ENCODE measurements at places on chromosomes 5 and 9. TPM values are rescaled to one million over a fixed set of nuclear protein-coding genes. Genes with fewer than 3 reads are reported as not detected.

DNA sequence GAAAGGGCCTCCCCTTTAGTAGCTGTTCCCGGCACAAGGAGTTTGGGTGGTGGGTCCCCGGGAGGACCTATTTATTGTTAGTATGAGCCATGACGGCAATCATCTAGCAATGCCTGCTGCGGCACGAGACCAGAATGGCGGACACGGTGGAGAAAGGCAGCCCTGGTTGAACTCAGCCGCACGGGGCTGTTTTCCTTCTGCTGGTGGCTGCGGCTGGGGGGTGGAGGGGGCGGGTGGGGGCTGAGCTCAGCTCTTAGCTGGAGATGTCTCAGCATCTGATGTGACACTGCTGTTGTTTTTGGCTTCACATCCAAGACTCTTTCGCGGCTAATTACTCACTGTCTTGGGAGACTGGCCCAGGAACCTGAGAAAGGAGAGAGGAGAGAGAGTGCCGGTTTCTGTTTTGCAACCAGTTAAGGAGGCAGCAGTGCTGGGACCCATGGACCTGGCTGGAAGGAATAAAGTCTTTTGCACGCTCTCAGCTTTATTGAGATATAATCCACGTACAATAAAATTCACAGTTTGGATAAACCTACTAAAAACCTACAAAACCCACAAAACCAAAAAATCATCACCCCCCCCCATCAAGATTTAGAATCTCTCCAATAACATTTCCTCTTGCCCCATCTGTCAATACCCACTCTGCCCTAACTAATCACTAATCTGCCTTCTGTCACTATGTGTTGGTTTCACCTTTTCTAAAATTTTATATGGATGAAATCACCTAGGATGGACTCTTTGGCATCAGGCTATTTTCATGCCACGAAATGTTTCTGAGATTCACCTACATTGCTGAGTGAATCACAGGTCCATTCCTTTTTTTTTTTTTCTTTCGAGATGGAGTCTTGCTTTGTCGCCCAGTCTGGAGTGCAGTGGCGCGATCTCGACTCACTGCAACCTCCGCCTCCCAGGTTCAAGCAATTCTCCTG lies 81.8 kb upstream of the NEURL1B start:
- H3K4me3 ChIP-seq: no peak overlapping the region
- H3K27ac ChIP-seq: no peak overlapping the region
- no peak for DNase-seq
- no peaks in the 10 kb centered on the region for H3K4me1 ChIP-seq
- H3K27me3 ChIP-seq: no peaks in the 10 kb centered on the region

DNA sequence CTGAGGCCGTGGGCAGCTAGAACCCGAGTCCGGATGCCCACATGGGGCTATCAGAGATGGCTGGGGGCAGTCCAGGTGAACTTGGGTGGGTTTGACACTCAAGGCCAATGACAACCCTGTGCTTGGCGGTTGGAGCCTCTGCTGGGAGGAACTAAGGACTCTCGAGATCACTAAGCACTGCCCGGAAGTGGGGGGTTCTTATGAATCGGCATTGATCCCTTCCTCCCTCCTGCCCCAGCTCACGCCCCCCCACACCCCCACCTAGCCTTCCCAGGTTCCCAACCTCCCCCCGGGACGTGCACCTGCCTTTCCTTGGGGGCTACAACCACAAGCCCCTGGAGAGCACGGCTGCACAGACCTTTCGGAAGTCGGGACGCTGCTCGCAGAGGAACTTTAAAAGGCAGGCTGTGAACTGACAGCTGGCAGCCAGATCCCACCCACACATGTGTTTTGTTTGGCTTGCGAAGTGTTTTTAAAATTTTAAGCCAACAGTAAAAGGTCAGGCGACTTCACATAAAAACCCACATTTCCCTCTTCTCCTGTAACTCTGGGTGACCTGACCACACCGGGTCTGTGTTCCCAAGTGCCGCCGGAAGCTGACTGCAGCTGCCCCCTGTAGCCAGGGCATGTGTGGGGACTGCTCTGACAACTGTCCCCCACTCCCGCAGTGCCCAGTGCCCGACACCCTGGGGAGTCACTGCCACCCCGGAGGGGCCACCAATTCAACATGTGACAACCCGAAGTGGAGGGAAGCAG lies 5.1 kb upstream of the RALGDS start:
- H3K4me1 ChIP-seq: peaks cover 44% of the 10 kb centered on the region
- H3K4me3 ChIP-seq: peak overlapping the region; percentile 89
- DNase-seq: no peak
- H3K36me3 ChIP-seq: no peaks in the 10 kb centered on the region
- no peaks in the 10 kb centered on the region for H3K27me3 ChIP-seq

- H3K27ac ChIP-seq: no peak overlapping the region
- no peak overlapping the region for H3K4me3 ChIP-seq
- no peak for DNase-seq
- no peaks in the 10 kb centered on the region for H3K27me3 ChIP-seq
- no peaks in the 10 kb centered on the region for H3K36me3 ChIP-seq
Observed at GRCh38 chr5:147748590-147748989, 33.9 kb downstream of the JAKMIP2 start.

Gene PPP3R2
- not detected for polyA plus RNA-seq

GRCh38 chr9:87213948-87214347 lies 266.6 kb upstream of the GAS1 start:
- H3K4me3 ChIP-seq: no peak overlapping the region
- no peaks in the 10 kb centered on the region for H3K4me1 ChIP-seq
- H3K27me3 ChIP-seq: no peaks in the 10 kb centered on the region

Gene TRPM6
- not detected for polyA plus RNA-seq

Gene CCL21
- not detected for polyA plus RNA-seq

GRCh38 chr9:15606643-15607472 lies 54.0 kb downstream of the CCDC171 start:
- H3K4me1 ChIP-seq: no peaks in the 10 kb centered on the region
- no peak overlapping the region for H3K4me3 ChIP-seq
- H3K36me3 ChIP-seq: no peaks in the 10 kb centered on the region
- no peaks in the 10 kb centered on the region for H3K27me3 ChIP-seq
- peak; percentile 50 for DNase-seq
- H3K27ac ChIP-seq: no peak overlapping the region

Gene PCDHGA3
- not detected for polyA plus RNA-seq

- no peak overlapping the region for H3K27ac ChIP-seq
- peaks cover 33% of the 10 kb centered on the region for H3K27me3 ChIP-seq
- H3K36me3 ChIP-seq: no peaks in the 10 kb centered on the region
- no peaks in the 10 kb centered on the region for H3K4me1 ChIP-seq
- no peak overlapping the region for H3K4me3 ChIP-seq
- DNase-seq: no peak
Observed at GRCh38 chr9:98530275-98530674, 178.5 kb downstream of the GABBR2 start.

GRCh38 chr5:137684761-137685160 lies 51.1 kb downstream of the KLHL3 start:
- H3K36me3 ChIP-seq: peaks cover 21% of the 10 kb centered on the region
- no peaks in the 10 kb centered on the region for H3K27me3 ChIP-seq
- H3K4me3 ChIP-seq: no peak overlapping the region

- peak; percentile 2 for DNase-seq
- peaks cover 15% of the 10 kb centered on the region for H3K27me3 ChIP-seq
- H3K4me1 ChIP-seq: peaks cover 5% of the 10 kb centered on the region
- no peaks in the 10 kb centered on the region for H3K36me3 ChIP-seq
- peak overlapping the region; percentile 49 for H3K27ac ChIP-seq
- peak overlapping the region; percentile 93 for H3K4me3 ChIP-seq
Observed at GRCh38 chr5:88502179-88503040, 233.8 kb upstream of the TMEM161B start.

- no peaks in the 10 kb centered on the region for H3K36me3 ChIP-seq
- H3K4me3 ChIP-seq: no peak overlapping the region
- no peak for DNase-seq
- H3K27ac ChIP-seq: no peak overlapping the region
- peaks cover 13% of the 10 kb centered on the region for H3K4me1 ChIP-seq
Observed at GRCh38 chr5:34652466-34652865, 3.7 kb upstream of the RAI14 start.

- H3K27ac ChIP-seq: no peak overlapping the region
- H3K36me3 ChIP-seq: no peaks in the 10 kb centered on the region
- no peaks in the 10 kb centered on the region for H3K4me1 ChIP-seq
- peaks cover 4% of the 10 kb centered on the region for H3K27me3 ChIP-seq
- H3K4me3 ChIP-seq: no peak overlapping the region
Observed at GRCh38 chr9:14902561-14902960, 7.7 kb downstream of the FREM1 start.

Gene PCDHGA5
- polyA plus RNA-seq: not detected

DNA sequence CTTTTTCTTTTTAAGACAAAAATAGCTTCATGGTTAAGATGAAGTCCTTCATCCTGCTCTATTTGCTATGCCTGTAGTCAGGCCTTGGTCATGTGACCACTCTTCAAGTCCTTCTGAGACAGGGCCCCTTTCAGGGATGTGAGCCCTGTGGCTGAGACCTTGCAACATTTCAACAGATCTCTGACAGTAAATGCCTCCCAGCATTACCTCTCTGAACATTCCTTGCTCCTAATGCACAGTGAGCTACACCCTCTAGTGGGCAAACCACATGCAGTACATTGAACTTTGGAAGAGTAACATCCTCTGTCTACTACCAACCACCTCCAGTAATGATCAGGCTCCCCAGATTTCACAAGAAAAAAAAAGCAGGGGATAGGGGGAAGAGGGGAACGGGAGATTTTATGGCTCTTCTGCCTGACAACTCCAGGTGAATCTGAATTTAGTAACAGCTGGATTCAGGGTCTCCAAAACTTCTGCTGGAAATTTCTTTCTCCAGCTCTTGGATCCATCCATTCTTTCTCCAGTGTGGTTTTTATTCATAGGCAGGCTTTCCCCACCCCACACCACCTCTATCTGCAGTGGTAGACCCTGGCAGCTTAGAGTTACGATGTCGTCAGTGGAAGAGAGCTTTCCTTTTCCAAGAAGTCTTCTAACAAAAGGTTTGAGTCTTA lies 8.9 kb upstream of the FBXO38 start:
- peaks cover 16% of the 10 kb centered on the region for H3K36me3 ChIP-seq
- no peak overlapping the region for H3K27ac ChIP-seq
- H3K27me3 ChIP-seq: no peaks in the 10 kb centered on the region

Gene TRIM41
- 0.98 TPM for polyA plus RNA-seq

DNA sequence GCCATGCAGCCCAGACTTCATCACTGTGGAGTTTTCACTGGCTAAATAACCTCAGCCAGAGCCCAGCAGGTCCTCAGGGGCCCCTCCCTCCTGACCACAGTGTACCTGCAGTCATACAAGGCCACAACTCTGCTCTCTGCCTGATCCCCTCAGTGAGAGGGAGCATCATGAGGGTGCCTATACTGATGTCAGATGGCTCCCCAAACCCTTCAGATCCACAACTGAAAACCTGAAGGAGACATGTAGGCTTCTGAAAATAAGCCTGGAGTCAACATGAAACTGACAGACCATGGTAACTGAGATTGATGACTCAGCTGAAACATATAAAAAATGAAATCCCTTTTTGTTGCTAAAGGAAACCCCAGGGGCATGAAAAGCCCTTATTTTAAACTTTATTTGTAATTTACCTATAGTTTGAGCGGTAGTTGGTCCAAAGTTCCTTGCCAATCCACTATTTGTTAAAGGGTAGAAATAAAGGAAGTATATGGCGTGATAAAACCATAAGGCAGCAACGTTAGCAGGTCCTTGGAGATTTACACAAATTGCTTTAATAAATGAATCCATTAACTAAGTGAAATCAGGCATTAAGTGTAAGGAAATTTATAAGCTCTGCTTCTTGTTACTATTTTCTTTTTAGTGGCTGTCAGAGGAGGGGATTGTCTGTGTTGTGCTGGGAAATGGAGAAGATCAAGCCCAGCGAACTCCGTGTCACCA lies 68.3 kb downstream of the FGF1 start:
- no peak overlapping the region for H3K27ac ChIP-seq
- DNase-seq: no peak
- no peak overlapping the region for H3K4me3 ChIP-seq
- no peaks in the 10 kb centered on the region for H3K4me1 ChIP-seq

GRCh38 chr5:175658299-175659145 lies 651 bp downstream of the HRH2 start:
- H3K27ac ChIP-seq: peak overlapping the region; percentile 23
- peak overlapping the region; percentile 44 for H3K4me3 ChIP-seq
- H3K4me1 ChIP-seq: peaks cover 7% of the 10 kb centered on the region
- peaks cover 15% of the 10 kb centered on the region for H3K36me3 ChIP-seq
- DNase-seq: no peak
- peaks cover 40% of the 10 kb centered on the region for H3K27me3 ChIP-seq

GRCh38 chr9:81417299-81417675 lies 272.1 kb downstream of the TLE1 start:
- no peaks in the 10 kb centered on the region for H3K4me1 ChIP-seq
- no peak overlapping the region for H3K27ac ChIP-seq
- peaks cover 5% of the 10 kb centered on the region for H3K27me3 ChIP-seq

GRCh38 chr9:91144769-91145168 lies 216.9 kb downstream of the AUH start:
- no peak overlapping the region for H3K27ac ChIP-seq
- no peak overlapping the region for H3K4me3 ChIP-seq
- no peak for DNase-seq
- no peaks in the 10 kb centered on the region for H3K27me3 ChIP-seq
- H3K4me1 ChIP-seq: peaks cover 6% of the 10 kb centered on the region

Gene RAI14
- not detected for polyA plus RNA-seq

Gene SPATA31A3
- polyA plus RNA-seq: not detected

All from naive B cell (primary cell).